ENCODE measurements at places on chromosomes 6 and 20. TPM values are rescaled to one million over a fixed set of nuclear protein-coding genes. Genes with fewer than 3 reads are reported as not detected.

The PLEKHG1 gene
- total RNA-seq, result 0.76 TPM

The ECT2L gene
- not detected for total RNA-seq

The KIF25 gene
- total RNA-seq, result not detected

DNA sequence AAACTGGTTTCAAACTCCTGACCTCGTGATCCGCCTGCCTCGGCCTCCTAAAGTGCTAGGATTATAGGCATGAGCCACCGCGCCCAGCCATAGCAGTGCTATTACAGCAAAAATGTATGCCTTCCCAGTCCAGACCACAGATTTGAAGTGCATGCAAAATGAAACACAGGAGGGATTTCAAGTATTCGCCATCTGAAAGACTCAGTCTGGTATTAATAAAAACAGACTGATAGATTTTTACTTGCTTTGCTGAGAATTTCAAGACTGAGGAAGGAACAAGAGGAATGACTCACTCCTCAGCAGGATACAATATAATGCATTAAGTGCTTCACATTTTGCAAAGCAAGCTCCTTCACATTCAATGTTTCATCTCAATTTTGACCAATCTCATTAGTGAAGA is 134.9 kb downstream of the TMEM200A start:
- no peak for DNase-seq

- no peak for DNase-seq
Measured at GRCh38 chr6:105151644-105152043, 28.2 kb downstream of the POPDC3 start.

DNA sequence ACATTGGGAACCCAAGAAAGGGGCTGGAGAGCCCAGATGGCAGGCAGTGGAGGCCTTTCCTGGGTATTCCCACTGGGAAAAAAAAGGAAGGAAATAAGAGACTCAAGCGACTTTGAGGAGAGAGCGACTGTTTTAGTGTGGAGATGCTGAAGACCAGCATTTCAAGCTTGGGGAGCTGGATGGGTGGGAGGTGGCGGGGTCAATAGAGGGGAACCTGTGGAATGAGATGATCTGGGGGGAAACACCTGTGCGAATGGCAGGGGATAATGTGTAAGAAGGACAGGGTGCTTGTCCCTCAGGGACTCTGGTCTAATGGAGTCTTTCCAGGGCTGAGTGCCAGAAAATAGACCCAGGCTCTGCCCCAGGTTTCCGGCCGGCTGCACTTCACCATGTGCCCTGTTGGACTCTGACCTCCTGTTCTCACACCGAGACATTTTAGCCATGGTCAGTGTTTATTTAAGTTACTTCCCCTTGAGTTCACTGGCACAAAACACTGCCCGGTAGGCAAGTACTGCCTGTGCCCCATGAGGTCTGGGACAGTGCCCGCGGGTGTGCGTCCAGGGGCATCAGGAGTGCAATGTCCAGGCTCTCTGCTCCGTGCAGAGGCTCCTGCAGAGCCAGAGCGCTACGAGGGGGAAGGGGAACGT is 50.4 kb upstream of the NKX2-2 start:
- no peak for DNase-seq

- no peak for DNase-seq
Measured at GRCh38 chr6:149855741-149856140, 8.4 kb downstream of the LRP11 start.

- no peak for DNase-seq
Measured at GRCh38 chr6:27662769-27663168, 189.9 kb upstream of the ZNF184 start.

DNA sequence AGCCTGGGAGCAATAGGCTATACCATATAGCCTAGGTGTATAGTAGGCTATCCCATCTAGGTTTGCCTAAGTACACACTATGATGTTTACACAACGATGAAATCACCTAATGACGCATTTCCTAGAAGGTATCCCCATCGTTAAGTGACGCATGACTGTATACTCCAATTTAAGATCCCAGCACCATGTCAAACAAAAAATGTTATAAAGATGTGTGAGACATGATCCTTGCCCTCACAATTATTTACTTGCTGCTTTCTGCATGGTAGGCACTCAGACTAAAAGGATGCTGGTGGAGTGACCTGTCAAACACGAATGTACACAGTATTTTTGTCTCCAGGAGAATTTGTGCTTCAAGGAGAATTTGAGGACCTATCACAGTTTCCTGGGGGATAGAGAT is 32.3 kb downstream of the SNAP25 start:
- DNase-seq, result no peak

All from activated CD8-positive, alpha-beta T cell treated with anti-CD3 and anti-CD28 coated beads, Interleukin-2, amount 10 ng/mL, durations not matched to agents 7 days and 5 days (primary cell).